ENCODE measurements at places on chromosomes 1 and 21.
A peak's percentile ranks its signal among the peaks of the same experiment; 100 is the strongest.

- DNase-seq = no peak
Measured at GRCh38 chr21:37364722-37365121, 1.9 kb upstream of the DYRK1A start.

- no peak for DNase-seq
Measured at GRCh38 chr1:2228157-2228594, at the start of gene SKI. Gene SKI (plus strand): TSS chr1:2228319. CDS start chr1:2228767, 448 bp downstream.

DNA sequence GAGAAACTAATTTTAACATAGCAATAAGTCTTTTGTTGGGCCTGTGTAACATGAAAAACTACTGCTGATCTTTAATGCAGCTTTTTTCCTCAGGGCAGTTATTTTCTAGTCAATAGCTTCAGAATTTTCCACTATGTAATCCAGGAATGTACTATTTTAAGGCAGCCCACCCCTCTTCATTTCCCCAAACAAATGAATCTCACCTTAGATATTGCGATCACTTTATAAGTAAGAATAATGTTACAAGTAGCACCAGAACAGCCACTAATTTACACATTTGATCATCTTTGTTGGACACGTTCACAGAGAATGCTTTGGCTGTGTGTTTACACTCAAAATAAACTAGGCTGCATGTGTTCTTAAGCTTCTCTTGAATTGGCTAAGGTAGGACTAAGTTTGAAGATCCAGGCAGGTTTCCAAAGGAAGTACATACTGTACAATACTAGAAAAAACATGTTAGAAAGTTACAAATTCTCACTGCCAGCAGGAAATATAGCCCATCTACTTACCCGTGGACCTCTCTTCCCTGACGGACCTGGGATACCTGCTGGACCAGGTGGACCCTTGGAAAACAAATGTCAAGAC, 41.7 kb downstream of the COL24A1 start:
- no peak for DNase-seq

DNA sequence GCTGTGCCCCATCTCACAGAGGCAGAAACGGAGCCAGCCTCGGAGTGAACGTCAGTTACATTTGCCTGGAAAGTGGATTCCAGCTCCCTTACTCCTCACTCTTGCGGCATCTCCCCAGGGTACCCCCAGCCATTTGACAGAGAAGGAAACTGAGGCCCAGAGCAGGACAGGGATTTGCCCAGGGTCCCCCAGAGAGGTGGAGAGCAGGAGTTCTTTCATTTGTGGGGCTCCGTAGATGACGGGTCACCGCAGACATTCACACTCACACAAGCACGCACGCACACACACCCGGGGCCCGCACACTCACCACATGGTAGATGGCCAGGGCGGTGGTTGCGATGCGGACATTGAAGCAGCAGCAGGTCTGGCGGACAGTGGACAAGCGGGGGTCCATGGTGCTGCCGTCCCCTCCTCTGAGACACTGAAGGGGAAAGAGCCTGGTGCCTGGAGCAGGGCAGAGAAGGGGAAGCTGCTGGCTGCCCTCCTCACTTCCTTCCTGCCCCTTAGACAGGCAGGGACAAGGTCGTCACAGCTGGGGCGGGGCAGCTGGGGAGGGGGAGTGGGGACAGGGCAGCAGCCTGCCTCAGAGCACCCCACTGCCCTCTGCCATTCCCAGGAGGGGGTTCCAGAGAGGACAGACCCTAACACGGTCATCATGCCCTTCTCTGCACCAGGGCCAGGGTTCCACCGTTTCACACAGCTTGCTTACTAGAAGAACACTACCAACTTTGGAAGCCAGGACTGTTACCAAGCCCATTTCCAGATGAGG, at the start of gene LAPTM5:
Gene LAPTM5 (minus strand): TSS at position 423 of the 769 bp plus-strand sequence. CDS start 29 bp downstream, at position 394.
- DNase-seq = no peak

DNA sequence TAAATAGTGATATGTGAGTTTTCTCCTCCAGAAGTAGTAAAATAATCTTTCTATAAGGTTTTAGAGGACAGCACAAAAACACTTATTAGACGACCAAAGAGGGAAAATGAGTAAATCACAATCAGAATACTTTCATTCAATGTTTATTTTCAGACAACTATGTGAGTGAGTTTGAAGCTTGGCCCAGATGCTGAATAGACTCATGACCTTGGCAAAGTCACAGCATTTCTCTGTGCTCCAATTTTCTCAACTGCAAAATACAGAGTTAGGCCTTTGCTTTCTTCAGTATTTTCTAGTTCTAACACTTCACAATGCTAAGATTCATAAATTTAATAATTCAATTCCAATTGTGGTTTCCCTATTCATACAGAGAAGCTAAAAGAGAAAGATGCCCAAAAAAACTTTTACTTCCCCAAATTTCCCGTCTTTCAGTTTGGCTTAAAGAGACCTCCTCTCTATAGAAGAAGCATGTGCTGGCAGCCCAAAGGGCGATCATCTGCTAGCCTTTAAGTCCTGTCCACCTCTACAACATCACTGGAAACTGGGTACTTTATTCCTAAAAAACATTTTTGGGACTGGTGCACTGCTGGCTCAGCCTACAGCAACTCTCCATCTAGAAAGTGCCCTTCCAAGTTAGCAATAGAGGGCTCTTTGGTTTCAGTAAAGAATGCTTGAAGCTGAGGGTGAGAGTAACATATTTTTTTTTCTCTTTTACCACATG, 116.8 kb upstream of the GORAB start:
- no peak for DNase-seq

- DNase-seq = no peak
Measured at GRCh38 chr1:239987103-239987745, 104.5 kb upstream of the FMN2 start.

DNA sequence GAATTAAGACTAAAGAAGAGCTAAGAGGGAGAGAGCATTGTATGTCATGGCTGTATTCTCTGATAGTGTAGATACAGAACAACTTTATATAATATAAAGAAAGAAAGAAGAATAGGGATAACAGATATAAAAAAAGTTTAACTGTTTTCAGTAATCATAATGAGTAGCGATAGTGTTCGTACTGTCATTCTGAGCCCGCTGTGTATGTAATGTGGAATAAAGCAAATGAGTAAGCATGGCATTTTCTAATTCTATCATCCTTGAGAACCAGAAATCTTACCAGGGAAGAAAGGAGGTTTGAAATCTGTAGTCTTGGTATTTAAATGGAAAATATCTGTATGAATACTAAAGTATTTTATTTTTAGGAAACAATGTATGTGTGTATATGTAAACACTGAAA, 46.7 kb upstream of the SSX2IP start:
- DNase-seq = no peak

- no peak for DNase-seq
Measured at GRCh38 chr1:117067533-117068370, 7.6 kb downstream of the TTF2 start.

DNA sequence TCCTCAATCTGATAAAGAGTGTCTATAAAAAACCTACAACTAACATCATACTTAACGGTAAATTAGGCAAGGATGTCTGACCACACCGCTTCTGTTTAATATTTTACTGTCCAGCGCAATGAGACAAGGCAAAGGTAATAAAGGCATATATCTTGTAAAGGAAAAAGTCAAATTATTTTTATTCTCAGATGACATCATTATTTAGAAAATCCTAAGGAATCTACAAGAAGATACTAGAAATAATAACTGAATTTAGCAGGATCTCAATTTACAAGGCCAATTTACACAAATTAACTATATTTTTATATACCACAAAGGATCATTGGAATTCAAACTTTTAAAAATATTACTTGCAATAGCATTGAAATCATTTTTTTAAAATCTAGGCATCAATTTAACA, 29.4 kb downstream of the GJA4 start:
- no peak for DNase-seq

DNA sequence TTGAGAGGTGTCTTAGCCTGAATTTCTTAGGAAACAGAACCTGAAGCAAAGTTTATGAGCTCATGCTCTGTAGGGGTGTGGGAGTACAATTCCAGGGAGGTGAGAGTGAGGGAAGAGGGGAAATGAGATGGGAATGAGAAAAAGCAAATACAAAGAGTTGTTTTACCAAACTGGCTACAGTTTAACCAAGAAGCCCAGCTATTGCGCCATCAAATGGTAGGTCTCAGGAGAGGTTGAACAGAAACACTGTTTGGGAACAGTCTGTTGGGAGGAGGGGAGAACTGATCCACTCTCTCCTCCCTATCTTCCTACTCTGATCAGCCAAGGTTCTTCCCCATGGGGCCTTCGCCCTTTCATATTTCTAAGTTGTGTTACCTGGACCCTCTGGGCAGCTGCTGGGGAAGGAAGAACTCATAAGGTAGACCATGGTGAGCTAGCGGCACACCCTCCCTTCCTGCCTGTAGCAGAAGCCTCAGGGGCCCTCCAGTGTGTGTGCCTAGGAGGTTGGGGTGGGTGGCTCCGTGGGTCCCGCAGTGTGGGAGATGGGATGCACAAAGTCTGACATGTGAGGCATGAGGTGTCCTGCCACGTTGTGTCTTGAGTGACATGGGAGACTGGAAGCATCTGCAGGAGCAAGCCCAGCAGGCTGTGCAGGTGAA, 120.5 kb downstream of the UCK2 start:
- no peak for DNase-seq

DNA sequence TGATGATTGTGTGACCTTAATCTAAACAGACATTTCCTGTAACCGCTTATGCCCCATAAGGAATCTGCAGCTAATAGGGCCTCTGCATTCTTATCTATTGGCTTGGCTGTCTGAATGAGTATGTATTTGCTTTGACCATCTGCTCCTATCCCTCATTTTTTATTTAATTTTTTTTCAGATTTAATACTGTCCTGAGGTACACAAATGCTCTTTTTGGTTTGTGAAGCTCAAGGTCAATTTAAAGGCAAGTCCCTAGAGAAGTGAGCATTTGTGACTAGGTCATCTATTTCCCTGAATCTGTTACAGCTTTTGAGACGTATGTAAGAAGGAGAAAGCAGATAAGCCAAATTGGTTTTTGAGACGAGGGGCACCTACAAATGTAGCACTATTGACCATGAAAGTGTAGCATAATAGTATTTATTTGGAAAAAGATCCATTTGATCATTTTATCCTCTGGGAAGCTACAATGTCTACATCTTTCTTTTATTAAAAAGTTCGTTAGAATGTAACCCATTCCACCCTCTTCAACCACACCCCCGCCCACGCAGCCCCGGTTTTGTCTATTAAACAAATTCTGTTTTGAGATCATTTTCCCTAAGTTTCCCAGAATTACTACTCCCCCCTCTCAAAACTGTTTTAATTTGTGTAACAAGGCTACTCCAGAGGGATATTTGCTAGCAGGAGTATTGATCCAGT, 69.2 kb upstream of the HSPA13 start:
- DNase-seq = no peak

GRCh38 chr1:10940838-10941237, 71.6 kb upstream of the TARDBP start:
- no peak for DNase-seq

DNA sequence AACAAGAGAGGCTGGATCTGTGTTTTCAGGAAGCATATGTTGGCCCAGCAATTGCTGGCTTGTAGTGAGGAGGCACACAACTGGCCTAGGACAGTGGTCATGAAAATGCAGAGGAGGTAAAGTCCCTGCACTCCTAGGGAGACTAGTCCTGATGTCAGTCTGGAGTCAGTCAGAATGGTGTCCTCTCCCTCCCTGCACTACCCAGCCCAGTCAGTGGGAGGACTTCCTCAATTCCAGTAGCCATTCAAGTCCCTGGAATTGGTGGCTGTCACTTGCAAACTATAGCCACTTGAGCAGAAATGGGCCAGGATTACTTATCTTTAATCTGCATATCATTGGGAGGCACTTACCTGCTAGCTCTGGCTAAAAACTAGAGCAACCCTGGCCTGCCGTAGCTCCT, 18.6 kb downstream of the NDUFS5 start:
- DNase-seq = no peak

GRCh38 chr1:85166351-85166750, 34.5 kb downstream of the SYDE2 start:
- no peak for DNase-seq

- peak; percentile 75 for DNase-seq
Measured at GRCh38 chr21:42414928-42415769, 11.4 kb downstream of the UBASH3A start.

All from stimulated activated CD8-positive, alpha-beta memory T cell treated with anti-CD3 and anti-CD28 coated beads, Interleukin-15, amount 100 ng/mL, for 1 hour (primary cell).